Kidney glomerular epithelial cell (primary cell): ENCODE measurements at places on chromosomes 11 and 22.

DNA sequence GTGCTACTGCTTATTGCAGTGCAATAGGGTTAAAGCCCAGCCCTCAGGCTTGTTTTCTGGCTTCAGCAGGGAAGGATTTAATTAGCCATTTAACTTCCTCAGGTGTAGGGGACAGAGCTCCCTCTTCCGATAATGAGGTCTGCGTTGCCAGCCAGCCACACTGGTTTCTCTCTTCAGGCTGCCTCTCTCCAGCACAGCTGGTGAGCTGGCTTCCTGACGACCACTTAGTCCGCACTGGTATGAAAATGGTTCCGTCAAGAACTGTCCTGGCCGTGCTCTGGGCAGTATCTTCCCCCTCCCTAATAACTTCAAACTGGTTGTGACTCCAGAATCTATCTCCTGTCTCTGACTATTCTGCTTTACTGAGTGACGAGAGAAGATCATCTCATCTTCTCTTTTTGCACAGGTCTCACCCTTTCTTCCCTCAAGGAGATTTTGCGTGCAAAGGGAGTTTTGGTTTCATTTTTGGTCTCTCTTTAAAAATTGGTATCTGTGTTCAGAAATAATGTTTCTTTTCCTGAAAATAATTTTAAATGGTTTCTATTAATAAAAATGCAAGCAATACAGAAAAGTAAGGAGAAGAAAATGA lies 49.2 kb downstream of the CNTN5 start:
- no peak for DNase-seq

DNA sequence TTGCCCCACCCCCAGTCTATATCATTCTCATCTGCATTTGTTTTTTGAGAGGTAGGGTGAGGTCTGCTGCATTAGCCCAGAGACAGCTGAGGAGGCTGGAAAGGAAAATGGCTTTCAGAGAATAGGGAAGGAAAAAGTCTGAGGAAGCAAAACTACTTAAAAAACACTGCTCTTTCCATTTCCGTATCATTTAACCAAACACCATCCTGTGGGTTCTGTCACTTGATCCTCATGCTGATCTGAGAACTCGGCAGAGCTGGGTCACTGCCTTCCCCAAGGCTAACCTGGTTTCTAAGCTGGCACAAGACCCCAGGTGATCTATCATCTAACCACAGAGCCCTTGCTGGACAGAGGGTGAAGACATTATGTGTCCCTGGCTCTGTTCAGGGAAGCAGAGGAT lies 1.2 kb downstream of the FOLR2 start:
- DNase-seq = no peak

GRCh38 chr22:37854946-37855345 lies 5.7 kb downstream of the EIF3L start:
- DNase-seq = no peak

- peak; percentile 63 for DNase-seq
These were observed 68.4 kb downstream of the IGLL5 start for GRCh38 chr22:22955866-22956535.

DNA sequence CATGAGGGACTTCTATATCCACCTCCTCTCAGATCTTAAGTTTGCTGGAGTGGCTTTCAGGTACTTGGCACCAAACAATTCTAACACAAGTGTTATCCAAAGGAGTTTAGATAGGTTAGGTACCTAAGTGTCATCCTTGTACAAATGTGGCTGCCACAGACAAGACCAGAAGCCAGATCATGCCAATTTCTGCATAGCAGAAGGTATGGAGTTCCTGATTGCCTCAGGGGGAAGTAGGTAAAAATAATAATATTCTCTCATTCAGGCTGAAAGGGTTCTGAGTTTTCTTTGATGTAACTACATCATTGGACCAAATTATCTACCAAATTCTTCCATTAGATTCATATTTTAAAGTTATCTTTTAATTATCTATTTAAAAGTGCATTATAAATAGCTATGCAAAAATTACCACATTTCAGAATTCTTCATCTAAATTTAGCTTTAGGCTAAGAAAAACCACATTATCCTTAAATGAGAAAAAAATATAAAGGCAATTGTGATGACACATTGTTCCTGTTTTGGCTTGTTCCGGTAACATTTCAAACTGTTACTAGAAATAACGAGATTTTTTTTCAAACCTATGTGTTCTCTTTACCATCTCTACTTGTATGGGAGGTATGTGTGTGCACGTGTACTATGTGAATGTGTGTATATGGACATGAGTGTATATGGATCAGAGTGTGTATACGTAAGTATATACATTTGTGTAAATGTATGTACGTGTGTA lies 66.2 kb upstream of the POU2AF2 start:
- no peak for DNase-seq

DNA sequence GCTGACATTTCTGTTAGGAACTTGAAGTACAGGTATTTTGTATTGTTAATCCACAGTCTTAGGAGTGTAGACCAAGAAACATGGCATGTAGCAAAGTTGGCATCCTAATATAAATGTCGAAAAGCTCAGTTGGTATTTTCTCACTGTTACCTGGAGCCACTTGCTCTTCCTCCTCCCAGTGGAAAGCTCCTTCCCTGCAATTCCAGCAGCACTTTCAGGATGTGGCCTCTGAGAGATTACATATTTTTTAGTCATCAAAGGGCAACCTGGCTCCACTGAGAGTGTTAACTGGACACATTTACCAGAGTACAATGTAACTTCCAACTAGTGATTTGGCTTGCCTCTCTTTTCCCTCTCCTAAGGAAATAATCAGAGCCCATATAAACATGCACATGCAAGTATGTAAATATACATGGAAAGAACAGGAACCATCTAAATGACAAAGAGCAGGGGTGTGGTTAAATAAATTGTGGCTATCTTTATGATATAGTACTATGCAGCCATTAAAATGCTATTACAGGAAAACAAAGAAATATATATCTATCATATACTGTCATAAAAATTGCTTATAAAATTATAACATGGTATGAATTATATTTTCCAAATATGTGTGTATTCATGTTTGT lies 14.3 kb upstream of the EED start:
- DNase-seq = no peak

- DNase-seq = no peak
These were observed 86.1 kb downstream of the ARHGAP8 start for GRCh38 chr22:44838316-44839016.

GRCh38 chr22:50293441-50294318 lies 13.8 kb downstream of the PLXNB2 start:
- DNase-seq = peak; percentile 68

GRCh38 chr11:27933992-27934829 lies 173.7 kb downstream of the KIF18A start:
- peak; percentile 91 for DNase-seq

GRCh38 chr11:74504100-74504691 lies 10.7 kb upstream of the LIPT2 start:
- DNase-seq = no peak

DNA sequence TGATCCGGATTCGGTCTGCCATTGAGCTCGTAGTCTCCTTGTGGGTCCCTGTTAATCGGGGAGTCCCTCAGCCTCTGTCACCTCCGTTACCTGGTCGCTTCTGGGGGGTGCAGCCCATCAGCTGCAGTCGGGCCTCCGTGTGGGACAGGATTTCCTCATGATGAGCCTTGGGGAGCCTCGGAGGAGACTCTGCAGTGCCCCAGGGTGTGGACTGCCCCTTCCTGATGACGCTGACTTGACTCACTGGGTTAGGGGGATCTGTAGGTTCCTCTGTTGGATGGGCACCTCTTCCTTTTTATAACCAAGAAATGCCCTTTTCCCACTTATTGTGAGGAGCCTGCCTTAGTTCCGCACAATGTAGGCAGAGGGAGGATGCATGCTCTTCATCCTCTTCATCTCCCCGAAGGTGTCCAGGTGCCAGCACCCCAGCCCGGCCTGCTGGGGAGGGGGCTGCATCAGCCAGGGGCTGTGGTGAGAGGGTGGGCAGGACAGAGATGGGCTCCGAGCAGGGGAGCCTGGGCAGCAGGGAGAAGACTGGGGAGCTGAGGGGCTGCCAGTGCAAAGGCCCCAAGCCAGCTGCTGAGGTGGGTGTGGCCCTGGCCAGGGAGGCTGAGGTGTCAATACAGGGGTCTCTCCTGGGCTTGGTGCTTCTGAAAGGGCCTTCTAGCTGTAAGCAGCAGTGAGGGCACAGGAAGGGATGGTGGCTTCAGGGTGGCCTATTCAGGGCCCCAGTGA lies 13.5 kb upstream of the TTLL8 start:
- DNase-seq = no peak

DNA sequence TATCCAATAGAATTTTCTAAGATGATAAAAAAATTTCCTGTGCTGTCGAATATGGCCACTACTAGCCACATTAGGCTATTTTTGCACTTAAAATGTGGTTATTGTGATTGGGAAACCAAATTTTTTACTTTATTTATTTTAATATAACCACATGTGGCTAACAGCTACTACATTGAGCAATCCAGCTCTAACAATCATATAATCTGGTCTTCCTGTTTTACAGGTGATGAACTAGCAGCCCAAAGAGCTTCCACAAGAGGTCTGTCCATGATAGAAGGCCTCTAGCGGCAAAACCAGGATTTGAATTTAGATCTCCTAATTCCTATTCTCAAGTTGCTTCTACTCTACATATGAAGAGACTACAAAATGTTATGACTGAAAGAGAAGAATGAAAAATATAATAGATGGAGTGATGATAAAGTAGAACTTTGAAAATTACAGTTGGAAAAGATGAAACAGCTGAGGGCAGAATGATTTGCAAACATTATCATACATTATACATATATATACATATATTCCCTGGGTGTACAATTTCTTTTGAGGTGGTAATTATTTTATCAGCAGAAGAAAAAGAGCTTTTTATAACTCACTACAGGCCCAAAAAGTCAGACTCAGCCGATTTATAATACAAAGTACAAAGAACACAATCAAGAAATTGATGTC lies 363.5 kb upstream of the PITPNB start:
- DNase-seq = no peak

- DNase-seq = peak; percentile 98
These were observed 88.7 kb downstream of the TP53I11 start for GRCh38 chr11:44861849-44862557.
